Left renal pelvis (tissue), 4 donors: ENCODE measurements at places on chromosomes 4 and X. TPM values are rescaled to one million over a fixed set of nuclear protein-coding genes. Genes with fewer than 3 reads are reported as not detected.

The PABPC1L2A gene
- polyA plus RNA-seq, result not detected

The SPANXC gene
- polyA plus RNA-seq, result not detected

The JCHAIN gene
- 1.5 TPM for polyA plus RNA-seq

GRCh38 chr4:13427599-13428325, 56.4 kb downstream of the RAB28 start:
- no peak for DNase-seq

- no peak for DNase-seq
These were observed 42.1 kb upstream of the C1GALT1C1 start for GRCh38 chrX:120671963-120672362.

- no peak for DNase-seq
These were observed 89.9 kb downstream of the SPCS3 start for GRCh38 chr4:176409627-176410026.

GRCh38 chr4:52622564-52622963, 36.5 kb downstream of the USP46 start:
- DNase-seq, result no peak

GRCh38 chr4:111802191-111802590, 343.1 kb upstream of the FAM241A start:
- DNase-seq, result no peak

The PAK3 gene
- 21.1 TPM for polyA plus RNA-seq

The CSAG1 gene
- not detected for polyA plus RNA-seq

DNA sequence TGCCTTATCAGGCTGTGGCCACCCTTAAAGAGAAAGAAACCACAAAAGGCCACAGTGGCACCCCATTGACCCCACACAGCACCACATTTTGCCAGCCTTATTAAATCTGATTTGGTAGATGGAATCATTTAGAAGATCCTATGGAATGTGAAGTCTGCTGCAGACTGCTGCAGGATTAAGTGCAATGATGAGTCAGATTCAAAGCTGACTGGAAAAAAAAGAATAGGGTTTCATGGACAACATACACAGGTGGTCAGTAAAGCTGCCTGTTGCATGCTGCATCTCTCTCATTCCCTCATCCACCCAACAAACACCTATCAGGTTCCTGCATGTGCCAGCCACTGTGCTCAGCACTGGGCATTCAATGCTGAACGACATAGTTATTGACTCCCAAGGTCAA, 56.6 kb downstream of the CHST7 start:
- no peak for DNase-seq
